ENCODE measurements at places on chromosomes 11 and 22.

- no peak for DNase-seq
Observed at GRCh38 chr11:84671325-84671999, 955.7 kb downstream of the DLG2 start.

GRCh38 chr11:91823252-91823830 lies 401.3 kb upstream of the FAT3 start:
- no peak for DNase-seq

DNA sequence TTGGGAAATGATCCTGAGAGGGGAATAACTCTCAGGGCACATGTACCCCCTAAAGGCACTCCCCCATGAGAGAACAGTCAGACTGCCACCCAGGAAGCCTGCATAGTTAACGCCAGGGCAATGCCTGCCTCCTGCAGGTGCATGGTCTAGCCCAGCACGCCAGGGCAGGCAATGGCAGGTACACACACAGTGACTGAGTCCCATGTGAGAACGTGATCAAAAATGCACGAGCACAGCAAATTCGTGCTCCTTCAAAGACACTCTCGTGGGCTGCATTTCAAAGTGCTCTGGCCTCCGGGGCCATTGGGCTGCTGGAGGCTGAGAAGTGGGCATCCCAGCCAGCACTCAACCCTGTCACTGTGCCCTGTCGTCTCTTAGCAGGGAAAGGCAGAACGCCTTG lies 79.7 kb downstream of the SHANK2 start:
- DNase-seq = no peak

- no peak for DNase-seq
Observed at GRCh38 chr11:84566671-84567070, 1060.5 kb downstream of the DLG2 start.

- no peak for DNase-seq
Observed at GRCh38 chr22:19879992-19880785, 25.5 kb upstream of the GNB1L start.

- DNase-seq = no peak
Observed at GRCh38 chr22:23418159-23418788, 161.8 kb downstream of the IGLL1 start.

- DNase-seq = peak; percentile 60
Observed at GRCh38 chr11:130314184-130314749, 450 bp downstream of the ZBTB44 start.

DNA sequence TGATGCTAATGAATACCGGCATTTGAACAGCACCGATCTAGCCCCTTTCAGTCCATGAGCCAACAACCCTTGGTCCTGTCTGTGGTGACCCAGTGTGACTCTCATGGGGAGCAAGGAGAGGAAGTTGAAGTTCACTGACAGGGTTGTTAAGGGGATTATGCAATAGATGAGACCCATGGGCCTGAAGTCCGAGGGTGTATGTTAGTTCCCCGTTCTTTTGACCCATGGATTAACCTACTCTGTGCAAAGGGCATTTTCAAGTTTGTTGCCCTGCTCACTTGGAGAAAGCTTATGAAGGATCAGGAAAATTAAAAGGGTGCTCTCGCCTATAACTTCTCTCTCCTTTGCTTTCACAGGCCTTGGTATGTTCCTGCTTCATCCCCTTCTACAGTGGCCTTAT lies 4.9 kb downstream of the PNPLA3 start:
- DNase-seq = no peak

DNA sequence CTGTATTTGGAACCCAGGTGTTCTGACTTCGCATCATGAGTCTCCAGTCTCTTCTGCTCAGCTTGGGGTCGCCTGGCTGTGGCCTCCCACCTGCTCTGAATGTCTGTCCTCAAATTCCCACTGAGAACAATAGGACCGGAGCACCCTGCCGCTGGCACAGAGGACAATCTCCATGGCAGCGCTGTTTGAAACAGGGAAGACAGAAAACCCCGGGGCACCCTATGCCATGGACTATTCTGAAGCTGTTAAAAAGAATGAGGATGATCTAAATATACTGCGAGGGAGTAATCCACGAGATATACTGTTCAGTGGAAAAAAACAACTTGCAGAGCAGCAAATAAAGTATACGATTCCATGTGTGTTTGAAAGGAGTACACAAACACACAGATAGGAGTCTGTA lies 415.6 kb upstream of the NARS2 start:
- DNase-seq = no peak

DNA sequence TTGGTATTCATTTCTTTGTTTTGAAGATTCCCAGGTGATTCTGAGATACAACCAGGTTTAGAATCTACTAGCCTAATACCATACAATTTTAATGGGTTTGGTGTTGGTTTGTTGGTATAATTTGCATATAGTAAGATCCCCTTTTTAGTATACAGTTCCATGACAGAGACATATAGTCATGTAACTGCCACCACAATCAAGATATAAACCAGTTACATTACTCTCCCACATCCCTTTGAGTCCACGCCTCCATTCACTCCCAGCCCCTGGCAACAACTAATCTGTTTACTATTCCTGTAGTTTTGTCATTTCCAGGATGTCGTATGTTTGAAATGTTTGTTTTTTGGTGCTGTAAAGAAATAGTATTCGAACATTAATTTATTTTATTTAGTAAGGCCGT lies 4.3 kb downstream of the ASRGL1 start:
- DNase-seq = no peak

DNA sequence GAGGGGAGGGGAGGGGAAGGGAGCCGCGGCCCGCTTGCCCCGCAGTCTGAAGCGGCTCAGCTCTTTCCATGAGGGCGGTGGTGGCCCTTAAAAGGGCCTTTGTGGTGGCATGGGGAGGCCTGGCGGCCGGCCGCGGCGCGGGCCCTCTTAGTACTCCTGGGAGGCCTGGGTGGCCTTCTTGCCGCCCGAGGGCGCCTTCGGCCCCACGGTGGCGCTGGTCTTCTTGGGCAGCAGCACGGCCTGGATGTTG lies 6.9 kb downstream of the DPAGT1 start:
- peak; percentile 85 for DNase-seq

DNA sequence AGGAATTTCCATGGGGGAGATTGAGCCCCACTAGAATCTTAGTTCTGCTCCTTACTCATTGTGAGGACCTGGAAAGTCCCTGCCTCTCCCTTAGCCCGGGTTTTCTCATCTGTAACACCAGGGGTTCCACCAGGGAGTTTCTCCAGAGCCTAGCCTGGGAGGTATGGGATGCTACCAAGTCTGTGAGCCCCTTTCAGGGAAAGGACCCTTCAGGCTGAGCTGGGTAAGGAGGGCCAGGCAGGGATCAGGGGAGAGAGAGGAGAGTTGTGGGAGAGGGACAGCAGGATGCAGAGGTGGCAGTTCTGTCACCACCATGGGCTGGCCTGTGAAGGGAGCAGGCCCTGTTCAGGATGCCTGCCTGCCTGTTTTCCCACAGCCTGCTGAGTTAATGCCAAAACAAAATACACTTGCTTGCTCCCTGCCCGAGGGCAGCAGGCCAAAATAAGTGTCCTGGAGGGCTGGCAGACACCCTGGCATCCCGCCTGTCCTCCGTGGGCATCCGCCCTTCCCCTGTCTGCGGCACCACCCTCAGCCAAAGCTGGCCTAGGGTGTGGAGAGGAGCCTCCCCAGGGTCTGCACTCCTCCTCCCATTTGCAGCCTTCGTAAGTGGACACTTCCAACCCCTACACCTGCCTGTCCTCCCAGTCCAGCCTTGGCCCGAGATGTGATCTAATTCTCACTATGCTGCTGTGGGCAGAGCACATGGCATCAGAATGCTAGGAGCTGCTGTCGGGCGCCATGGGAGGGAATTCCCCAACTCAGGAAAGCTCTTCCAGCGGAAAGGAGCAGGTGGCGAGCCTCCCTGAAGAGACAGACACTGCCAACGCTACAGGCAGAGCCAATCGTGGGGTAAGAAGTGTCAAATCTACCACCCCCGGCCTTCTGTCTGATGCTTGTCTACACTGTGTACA lies 5.9 kb upstream of the FCHSD2 start:
- peak; percentile 78 for DNase-seq

DNA sequence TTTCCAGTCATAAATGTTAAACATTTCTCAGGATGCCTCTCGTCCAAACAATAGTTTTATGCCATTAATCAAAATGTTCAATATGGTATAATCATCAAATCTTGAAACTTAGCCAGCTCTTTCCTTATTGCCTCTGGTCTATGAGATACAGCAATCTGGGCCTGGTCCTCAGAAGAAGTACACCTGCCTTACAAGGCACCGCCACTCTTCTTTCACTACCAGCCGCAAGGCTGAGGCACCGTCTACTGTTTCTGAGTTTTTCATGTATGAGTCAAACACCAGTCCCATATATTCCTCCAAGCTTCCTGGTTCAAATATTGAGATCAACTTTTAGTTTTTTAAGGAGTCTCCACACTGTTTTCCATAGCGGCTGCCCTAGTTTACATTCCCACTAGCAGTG lies 600.6 kb upstream of the FAT3 start:
- DNase-seq = no peak

DNA sequence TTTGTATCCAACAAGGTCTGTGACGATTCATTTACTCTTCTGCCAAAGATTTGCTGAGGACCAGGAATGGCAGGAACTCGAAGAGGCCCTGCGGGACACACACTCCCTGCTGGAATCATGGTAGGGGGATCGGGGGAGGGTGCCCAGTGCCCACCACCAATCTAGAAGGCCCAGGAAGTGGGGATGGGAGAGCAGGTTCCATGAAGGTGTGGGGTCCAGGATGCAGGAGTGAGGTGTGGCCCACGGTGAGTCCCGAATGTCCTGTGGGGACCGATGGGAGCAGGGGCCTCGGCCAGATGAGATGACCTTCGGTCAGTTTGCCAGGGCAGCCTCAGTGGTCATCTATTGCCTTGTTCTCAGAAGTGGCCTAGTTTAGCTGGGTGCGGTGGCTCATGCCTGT lies 492.7 kb downstream of the BRD1 start:
- DNase-seq = no peak

- no peak for DNase-seq
Observed at GRCh38 chr11:131073167-131073566, 156.9 kb upstream of the SNX19 start.

GRCh38 chr11:115364896-115365295 lies 139.3 kb downstream of the CADM1 start:
- no peak for DNase-seq

GRCh38 chr11:128628686-128629085 lies 41.3 kb upstream of the ETS1 start:
- DNase-seq = no peak

DNA sequence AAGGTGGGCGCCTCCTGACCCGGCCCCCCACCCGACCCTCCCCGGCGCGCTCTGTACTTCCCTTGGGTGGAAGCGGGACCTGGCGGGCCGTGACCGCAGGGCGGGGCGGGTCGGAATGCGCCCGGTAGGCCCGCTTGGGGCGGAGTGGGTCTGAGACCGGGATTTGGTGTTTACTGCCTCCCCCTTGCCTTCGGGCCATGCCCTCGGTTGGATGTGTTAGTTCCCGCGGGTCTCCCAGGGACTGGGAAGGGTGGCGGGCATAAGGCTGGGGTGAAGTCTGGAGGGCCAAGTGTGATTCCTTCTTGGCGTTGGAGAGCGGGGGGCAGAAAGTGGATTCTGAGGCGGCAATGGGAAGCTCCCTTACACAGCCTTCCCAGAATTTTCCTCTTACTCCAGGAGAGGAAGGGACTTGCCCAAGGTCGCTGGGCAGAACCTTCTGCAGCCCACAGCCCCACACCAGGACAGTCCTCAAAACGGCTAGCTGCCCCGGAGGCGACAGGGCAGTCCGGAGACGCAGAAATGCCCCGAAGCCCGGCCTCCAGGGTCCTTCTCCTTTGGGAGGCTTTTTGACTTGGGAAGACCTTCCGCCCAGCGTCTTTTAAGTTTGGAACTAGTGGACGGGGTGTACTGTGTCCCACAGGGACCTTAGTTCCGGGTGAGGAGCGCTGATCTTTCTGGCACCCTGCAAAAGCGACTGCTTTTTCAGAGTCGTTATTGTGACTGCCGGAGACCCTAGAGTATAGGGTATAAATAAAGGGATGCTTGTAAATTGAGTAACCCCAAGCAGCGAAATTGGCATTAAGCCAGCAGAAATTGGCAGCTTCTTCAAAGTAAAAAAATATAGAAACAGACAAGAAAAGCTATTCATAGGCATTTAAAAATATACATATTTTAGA lies 647 bp downstream of the SWAP70 start:
- DNase-seq = peak; percentile 32

- peak; percentile 81 for DNase-seq
Observed at GRCh38 chr11:66100272-66101065, 30.4 kb downstream of the PACS1 start.

- DNase-seq = no peak
Observed at GRCh38 chr11:123203471-123203870, 8.4 kb upstream of the CLMP start.

GRCh38 chr11:71212871-71213559 lies 39.4 kb downstream of the SHANK2 start:
- DNase-seq = peak; percentile 25

DNA sequence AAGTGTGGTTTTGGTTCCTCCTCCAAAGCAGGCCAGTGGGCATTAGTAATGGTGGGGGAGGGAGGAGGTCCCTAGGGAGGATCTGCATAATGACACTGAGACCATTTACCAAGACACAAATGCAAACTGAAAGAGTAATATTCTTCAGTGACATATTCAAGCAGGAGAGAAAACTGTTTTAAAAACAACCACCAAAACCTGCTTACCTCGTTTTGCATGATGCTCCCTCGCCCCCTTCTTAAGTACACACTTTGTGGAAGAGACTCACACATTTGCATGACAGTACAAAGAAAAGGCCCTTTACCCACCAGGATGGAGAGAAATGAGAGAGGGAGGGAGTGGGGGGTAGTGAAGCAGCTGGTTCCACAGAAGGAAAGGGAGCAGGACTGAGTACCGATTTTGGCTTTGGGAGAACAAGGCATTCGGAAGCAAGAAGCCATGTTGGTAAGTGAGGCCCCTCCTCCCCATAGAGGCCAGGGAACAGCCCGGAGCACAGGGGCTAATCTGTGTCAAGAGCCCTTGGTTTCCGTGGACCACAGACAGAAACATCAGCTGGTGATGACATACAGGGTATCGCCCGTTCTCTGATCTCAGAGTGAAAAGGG lies 13.0 kb upstream of the OPCML start:
- no peak for DNase-seq

DNA sequence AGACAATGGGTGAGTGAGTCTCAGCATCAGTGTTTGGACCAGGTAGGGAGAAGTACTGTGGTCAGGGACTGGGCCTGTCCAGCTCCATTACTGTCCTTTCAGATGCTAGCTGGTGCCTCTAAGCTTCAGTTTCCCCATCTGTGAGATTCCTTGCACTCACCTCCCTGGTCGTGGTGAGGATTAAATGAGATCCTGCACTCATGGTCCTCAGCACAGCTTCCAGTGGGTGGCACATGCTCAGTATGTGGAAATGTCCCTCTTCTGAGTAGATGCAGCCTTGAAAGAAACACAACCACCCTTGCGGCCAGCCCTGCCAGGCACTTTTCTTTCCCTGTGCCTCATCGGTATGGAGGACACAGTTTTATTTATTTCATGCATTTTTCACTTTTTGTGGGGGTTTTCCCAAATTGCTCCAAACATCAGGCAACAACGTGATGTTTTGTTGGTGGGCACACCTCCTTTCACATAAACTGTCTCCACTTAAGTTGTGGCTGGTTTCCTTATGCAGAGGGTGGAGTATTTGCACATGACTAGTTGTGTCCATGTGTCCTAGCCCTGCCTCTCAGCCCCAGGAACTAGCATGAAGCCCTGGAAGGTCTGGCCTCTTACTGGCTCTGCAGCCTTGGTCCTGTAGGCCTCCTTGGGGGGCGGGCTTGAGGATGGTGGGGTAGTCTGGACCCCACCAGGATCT lies 1.1 kb downstream of the LZTR1 start:
- DNase-seq = no peak

- DNase-seq = no peak
Observed at GRCh38 chr11:119179983-119180382, 5.3 kb upstream of the NHERF4 start.
